Hematopoietic multipotent progenitor cell treated with erythropoietin and hydrocortisone succinate and interleukin-3 and kit ligand, for 17 days (in vitro differentiated cells): ENCODE measurements at places on chromosomes 4 and X.

- no peak for DNase-seq
These were observed 15.8 kb downstream of the FGF2 start for GRCh38 chr4:122842392-122842791.

DNA sequence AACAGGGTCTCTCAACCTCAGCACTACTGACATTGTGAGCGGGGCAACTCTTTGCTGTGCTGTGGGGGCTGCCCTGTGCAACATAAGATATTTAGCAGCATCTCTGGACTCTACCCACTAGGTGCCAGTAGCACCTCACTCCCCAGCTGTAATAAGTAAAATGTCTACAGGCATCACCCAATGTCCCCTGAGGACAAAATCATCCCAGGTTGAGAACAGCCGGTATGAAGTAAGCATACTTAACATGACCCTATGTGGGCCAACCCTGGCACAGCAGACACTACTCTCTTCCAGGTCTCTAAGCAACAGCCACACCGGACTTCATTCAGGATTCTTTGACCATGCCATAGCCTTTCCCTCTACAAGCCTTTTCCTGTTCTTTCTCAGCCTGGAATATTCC, 10.5 kb upstream of the MGST2 start:
- DNase-seq = no peak

- DNase-seq = peak; percentile 17
These were observed 188.0 kb downstream of the STIM2 start for GRCh38 chr4:27048429-27049238.

GRCh38 chrX:134990801-134991481, at the start of gene SMIM10:
Gene SMIM10, plus strand, starts transcription at chrX:134990991. Its CDS starts 105 bp downstream, at chrX:134991096.
- DNase-seq = peak; percentile 34

DNA sequence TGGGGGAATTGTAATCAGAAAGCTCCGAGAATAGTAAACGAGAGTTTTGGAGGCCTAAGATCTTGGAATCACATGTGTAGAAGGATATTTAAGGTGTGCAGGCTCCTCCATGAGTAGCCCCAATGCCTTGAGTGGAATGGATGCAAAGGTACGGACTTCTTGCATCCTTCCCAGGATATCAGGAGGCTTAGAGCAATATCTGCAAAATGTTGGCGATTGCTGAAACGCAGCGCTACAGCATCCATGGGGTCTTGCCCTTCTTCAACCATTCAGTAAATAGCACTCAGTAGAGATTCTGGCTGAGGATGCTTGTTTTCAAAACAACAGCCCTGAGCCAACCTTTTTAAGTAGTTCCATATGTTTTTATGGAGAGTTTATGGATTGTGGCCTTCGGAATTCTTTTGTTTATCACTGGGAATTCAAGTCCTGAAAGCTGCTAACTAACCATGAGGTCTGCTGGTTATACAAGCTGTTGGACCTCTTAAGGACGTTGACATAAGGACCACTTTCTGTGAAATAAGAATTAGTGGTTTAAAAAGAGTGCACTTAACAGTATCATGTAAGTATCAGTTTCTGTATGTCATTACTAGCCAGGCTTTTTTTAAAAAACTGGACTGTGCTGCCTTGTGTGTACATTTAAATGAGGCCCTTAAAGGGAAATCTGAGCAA, 228.8 kb upstream of the PGRMC2 start:
- no peak for DNase-seq

- peak; percentile 19 for DNase-seq
These were observed 861 bp downstream of the SEC24D start for GRCh38 chr4:118834960-118835569.

DNA sequence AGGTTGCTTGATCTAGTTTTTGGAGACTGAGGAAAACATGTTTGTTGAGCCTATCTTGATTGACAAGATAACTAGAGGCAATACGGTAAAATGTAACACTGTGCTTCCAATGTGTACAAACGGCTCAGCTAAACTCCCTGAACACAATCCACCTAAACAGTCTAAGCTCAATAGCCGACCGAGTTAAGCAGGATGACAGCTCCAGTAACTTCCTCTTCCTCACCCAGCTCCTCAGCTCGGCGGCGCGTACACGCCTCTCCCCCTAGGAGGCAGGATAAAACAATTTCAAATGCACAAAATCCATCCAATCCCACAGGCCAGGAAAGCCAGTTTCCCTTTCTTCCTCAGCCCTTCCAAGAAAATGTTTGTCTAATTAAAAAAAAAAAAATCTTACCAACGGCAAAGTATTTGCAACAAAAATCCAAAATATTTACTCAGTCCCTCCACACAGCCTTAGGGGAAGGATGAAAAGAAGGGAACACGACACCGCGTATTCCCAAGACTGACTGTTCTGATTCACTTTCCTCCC, 1.0 kb downstream of the CNOT6L start:
- peak; percentile 77 for DNase-seq

- no peak for DNase-seq
These were observed 60.4 kb downstream of the SLC30A9 start for GRCh38 chr4:42050516-42051249.
